Stimulated activated effector memory CD8-positive, alpha-beta T cell treated with anti-CD3 and anti-CD28 coated beads, Interleukin-12 subunit alpha, Interleukin-12 subunit beta, amount 100 ng/mL, for 72 hours (primary cell): ENCODE measurements at places on chromosomes 7 and 10.

GRCh38 chr10:48343921-48344598, 37.6 kb downstream of the MAPK8 start:
- no peak for DNase-seq

DNA sequence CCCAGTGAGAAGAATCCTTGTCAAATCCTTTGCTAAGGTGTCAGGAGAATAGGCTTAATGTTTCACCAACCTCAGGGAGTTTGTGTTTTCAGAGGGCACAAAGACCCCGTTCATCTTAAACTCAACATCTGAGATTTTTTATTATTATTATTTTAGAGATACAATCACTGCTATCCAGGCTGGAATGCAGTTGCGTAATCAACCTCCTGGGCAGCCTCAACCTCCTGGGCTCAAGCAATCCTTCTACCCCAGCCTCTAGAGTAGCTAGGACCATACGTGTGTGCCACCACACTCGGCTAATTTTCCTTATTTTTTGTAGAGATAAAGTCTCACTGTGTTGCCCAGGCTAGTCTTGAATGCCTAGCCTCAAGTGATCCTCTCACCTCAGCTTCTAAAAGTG, 599.2 kb downstream of the KCNMA1 start:
- DNase-seq = no peak

DNA sequence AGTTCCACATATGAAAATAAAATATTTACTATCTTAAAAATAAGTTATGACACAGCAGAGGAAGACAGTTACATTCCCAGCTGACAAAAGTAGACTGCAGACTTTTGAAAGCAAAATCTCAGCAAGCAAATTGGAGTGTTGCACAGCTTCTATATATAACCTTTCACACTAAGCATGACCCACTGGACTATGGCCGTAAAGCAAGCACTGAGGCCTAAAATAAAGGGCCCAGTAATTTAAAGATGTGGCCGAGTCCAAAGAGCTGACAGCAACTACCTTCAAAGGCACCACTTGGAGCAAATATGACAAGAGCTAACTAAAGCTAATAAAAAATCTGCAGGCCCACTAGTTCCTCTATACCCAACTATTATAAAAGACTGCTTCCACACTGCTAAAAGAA, 6.5 kb downstream of the GDI2 start:
- no peak for DNase-seq

DNA sequence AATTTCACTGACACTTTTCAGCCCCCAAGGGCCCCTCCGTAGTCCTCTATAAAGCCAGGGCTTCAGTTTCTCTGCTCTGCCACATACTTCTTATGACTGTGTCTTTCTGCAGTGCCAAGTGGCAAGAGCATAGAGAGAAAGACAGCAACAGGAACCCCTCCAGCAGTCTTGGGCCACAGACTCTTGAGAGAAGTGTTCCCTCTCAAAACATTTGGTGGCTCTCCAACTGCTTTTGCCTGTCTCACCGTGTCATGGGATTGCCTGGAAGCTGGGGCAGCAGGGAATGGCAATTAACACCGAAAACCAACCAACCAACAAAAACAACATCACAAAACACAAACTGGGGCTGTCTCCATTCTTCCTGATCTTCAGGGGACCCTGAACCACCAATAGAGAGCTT, 73.8 kb upstream of the ELN start:
- DNase-seq = no peak

DNA sequence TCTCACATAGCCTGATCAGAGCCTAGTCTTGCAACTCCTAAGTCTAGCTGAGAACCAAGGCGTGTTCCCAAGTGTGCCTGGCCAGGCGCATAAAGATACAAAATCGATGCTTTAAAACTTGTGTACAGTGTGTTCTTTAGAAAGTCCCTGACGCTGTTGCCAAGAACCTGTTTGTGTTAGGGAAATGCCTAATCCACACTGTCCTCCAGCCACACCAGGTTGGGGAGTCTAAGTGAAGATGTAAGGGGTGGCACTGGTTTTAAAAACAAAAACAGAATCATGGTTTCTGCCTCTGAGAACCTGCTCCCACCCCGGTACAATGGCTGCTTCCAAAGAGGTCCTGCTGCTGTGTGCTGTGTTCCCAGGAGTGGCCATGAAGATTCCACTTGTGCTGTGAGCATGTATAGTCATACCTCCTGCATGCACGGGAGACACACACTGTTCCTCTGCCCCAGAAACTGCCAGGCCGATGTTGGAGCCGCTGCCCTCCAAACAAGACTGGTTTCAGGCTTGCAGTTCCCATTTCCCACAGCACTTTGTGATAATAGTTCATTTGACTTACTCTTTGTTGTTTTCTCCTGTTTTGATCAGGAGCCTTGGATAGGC, 88.5 kb downstream of the CCNY start:
- DNase-seq = no peak

GRCh38 chr10:71242622-71243009, 30.2 kb downstream of the UNC5B start:
- DNase-seq = no peak

GRCh38 chr7:3916146-3916545, 615.1 kb downstream of the SDK1 start:
- no peak for DNase-seq

DNA sequence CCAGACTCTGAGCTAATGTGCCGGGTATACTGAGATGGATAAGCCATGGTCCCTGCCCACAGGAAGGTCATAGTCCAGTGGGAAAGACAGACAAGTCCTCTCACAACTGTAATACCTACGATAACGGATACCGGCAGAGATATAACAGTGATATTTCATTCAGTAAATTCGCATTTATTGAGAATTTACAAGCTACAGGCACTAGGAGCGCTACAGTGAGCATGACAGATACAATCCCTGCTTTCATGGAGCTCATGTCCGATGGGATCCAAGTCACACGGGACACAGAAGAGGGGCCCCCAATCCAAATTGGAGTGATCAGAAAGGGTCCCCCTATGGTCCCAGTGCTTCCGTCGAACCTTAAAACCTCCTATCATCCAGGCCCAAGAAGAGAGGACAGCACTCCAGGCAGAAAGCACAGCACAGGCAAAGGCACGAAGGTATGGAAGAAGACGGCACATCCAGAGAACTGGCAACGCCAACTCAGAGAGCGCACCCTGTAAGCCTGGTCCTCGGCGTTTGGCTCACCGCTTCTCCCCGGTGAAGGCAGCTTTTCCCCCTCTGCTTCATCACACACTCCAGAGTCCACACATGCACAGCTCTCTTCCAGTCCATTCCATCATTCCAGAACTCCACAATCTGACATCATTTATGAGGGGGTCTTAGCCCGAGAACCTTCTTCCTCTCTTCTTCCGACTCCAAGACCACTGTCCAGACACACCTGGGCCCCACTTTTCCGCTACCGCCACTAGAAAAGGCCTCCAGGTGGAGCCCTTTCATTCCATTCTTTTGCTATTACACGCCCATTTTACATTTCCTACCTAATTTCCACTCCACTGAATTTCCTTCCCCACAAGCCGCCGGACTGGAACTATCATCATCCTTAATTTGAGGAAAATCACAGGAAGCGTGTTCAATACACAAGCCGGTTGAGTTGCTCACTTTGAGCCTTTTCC, 47.8 kb upstream of the NKX2-3 start:
- no peak for DNase-seq

- no peak for DNase-seq
Measured at GRCh38 chr10:110305767-110306451, 1.2 kb upstream of the SMNDC1 start.

GRCh38 chr10:122204691-122205489, 66.2 kb upstream of the BTBD16 start:
- no peak for DNase-seq

- no peak for DNase-seq
Measured at GRCh38 chr7:33678569-33679335, 226.6 kb upstream of the BMPER start.

DNA sequence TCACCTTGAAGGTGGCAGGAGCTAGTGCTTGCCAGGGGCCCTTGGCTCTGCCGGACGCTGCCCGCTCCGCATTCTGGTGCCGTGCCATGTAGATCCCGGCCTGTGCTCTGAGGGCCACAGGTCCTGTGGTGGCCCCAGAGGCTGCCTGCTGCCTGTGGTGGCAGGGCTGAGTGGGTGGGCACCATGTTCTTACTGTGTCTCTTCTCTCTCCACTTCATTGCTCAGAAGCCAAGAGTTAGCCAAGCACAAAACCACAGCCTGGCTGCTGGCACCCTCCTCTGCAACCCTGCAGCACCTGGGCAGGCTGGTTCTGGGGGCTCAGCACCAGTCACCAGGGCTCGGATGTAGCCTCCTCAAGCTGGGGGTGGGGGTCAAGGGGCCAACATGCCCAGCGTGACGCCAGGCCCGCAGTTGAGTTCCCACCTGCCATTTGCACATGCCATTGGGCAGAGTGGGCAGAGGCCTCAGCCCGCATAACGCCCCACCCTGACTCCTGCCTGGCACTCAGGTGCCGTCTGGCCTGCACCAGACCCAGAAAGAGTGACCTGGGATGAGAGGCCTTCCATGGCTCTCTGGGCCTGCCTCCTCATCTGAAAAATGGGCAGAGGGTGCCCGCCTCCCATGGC, 16.3 kb downstream of the ZMIZ1 start:
- DNase-seq = no peak

DNA sequence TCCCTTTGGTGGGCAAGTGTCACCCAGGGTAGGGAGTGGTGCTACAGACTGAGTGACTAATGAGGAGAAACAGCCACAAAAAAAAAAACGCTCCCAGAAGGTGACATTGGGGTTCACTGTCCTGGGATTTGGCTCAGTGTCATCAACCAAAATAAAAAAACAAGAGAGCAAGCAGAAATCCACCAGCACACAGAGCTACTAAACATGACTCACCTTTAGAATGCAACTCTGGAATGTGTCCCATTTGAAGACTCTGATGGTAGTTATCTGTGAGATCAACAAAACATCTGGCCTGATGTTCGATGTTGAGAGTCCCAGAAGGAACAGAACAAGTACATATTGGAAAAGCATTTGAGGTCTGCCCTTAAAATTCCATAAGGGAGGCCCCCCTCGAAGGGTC, 200.3 kb upstream of the LYZL2 start:
- DNase-seq = no peak

DNA sequence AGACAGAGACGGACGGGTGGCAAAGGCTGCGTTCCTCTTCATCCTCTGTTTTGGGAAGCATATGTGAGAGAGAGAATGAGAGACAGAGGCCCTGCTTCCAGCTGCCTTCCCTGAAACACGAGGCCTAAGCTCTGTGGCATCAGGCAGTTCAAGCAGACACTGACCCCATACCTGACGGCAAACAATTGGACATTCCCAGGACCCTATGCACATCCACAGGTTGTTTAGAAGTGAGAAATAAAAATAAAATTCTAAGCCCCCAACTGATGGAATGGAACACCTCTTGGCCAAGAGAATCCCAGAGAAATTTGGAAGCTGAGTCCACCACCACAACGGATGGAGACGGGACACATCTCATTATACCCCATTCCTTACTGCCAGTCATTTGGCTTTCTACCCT, 105.3 kb downstream of the CPXM2 start:
- no peak for DNase-seq
